Stimulated activated CD8-positive, alpha-beta memory T cell treated with anti-CD3 and anti-CD28 coated beads, Interleukin-2, amount 100 ng/mL, for 48 hours (primary cell): ENCODE measurements at places on chromosomes 5 and 9.

DNA sequence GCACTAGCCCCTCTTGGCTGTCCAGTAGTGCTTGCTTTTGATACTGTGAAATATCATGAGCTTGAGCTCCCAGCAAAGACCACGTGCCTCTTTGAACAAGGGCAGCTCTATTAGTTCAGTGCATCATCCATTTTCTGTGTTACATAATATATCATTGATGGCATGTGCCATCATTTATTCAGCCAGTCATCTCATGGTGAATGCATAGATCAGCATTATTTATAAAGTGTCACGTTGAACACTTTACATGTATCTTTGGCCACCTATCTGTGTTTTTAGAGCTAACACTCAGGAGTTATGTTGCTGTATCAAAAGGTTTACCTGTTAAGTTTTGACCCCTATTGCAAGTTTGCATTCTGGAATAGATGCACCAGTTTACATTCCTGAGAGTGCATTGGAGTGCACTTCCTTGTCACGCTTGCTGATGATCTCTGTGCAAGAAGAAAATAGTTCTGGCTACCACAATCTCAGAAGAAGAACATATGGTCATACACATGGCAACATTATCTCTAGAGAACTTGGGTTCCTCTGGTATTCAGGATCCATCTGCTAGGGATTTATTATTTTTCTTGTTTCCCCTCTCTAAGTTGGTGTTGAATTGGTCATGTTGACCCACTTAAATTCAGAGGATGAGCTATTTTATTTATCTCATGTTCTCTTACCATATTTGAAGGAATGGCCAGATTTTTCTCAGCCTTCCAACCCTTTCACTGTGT, 120.9 kb downstream of the SH3GL2 start:
- DNase-seq = no peak

GRCh38 chr5:177093082-177093712, 6.5 kb downstream of the FGFR4 start:
- no peak for DNase-seq

DNA sequence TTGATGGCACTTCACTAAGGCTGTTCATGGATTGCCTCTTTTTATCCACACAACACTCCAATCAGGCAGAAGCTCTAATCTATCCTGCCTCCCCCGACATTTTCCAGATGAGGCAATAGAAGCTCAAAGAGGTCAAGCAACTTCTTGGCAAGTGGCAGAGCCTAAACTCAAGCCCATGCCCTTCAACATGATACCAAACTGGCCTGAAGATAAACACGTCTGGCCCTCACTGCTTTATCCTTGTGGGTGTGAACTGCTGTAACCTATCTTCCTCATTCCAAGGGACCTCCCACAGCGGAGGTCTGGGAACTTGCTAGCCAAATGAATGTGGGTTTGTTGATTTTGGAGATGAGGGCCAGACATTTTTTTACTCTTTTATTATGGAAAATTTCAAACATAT, 9.5 kb downstream of the SLC35A4 start:
- no peak for DNase-seq

- no peak for DNase-seq
Observed at GRCh38 chr5:80068775-80069174, 33.6 kb downstream of the THBS4 start.

- no peak for DNase-seq
Observed at GRCh38 chr5:143275512-143276363, 127.7 kb downstream of the NR3C1 start.

DNA sequence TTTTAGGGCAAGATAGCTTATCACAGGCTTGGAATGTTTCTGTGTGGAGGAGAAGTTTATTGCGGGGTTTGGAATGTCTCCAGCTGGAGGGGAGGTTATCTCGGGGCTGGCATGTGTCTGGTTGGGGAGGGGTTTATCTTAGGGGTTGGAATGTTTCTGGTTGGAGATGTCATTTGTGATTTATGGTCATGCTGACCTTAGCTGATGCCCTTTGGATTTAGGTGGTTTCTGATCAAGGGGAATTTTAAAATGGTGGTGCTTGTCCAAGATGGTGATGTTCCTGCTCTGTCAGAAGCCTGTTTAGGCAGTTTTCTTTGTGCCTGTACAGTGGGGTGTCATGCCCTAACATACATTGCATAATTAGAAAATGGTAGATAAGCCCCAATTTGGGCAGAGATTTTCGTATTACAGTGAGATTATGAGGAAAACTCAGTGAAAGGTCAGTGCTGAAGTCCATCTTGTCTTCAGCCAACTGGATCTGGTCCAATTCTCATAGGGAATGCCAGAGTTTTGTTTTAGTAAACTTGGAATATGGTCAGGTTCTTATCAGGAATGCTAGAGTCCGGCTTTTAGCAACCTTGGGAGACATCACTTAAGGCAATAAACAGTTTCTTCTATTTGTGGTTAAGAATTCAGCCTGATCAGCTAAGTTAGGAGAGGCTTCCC, 14.3 kb downstream of the CDK20 start:
- no peak for DNase-seq
